ENCODE measurements at places on chromosomes 13 and 19. TPM values are rescaled to one million over a fixed set of nuclear protein-coding genes. Genes with fewer than 3 reads are reported as not detected.

The DOCK6 gene
- 7.9 TPM for total RNA-seq

- no peak for DNase-seq
Measured at GRCh38 chr19:46798713-46799112, 10.3 kb upstream of the SLC1A5 start.

DNA sequence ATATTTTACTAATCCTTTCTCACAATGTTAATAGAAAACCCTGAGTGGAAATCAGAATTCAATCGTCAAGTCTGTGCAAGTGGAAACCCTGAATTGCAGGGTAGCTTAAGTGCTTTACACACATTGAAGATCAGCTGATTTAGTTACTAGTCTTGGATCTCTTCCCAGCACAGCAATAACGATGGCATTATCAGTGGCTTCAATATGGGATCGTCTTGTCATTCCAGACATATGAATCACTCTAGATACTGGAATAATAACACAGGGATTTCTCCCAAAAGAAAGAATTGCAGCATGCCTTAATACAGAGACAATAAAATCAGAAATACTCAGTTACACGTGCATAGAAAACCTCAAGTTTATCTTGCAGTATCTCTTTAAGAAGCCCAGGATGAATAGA is 12.6 kb upstream of the METTL21C start:
- DNase-seq: no peak

- DNase-seq: no peak
Measured at GRCh38 chr13:28012896-28013295, 24.4 kb upstream of the URAD start.

- no peak for DNase-seq
Measured at GRCh38 chr13:45704211-45704739, 2.2 kb downstream of the CBY2 start.

DNA sequence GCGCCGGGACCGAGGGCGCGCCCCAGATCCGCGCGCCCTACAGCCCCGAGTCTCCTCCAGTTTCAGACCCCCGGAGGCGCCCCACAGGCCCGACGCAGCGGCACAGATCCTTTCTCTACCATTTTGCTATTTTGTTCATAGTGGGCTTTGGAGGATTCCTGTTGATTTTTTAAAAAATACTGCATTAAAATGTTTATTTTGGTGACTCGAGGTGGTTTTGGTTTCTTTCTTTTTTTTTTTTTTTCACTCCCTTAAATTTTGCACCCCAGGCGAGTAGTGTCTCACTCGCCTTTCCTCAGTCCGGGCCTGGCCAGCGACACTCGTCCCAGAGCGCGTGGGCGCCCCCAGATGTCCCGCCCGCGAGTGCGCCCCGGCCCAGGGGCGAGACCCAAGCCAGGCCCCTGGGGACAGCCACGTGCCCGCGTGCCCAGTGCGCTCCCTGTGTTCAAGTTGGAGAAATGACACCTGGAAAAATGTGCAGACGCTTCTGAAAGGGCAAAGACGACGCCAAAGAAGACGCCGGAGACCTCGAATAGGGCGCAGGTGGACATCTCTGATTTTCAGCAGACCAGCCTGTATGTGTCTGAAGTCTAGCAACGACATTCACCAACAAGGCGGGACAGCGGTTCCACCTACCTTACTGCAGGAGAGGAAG is 471 bp upstream of the INSR start:
- DNase-seq: peak; percentile 38

DNA sequence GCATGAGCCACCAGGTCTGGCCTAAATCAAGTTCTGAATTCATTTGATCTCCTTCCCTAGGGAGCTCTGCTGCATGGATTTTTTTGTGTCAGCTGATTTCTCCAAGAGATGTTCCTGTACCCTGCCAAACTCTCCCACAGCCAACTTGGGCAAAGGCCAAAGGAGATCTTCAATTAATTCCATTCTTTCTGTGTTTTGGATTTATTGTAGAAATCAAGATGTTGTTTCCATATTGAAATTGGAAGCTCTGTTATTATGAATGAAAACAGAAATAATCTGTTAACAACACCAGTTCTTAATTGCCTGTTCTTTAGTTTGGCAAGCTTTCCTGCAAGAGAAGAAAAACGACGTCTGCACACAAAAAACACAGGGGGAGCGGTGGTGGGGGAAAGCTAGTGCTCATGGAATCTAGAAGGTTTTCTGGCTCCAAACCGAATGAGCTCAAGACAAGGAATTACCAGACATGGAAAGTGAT is 86.5 kb upstream of the ABCC4 start:
- DNase-seq: no peak

GRCh38 chr19:49110567-49110966 is 3.6 kb upstream of the LIN7B start:
- no peak for DNase-seq

GRCh38 chr19:33713194-33713593 is 83.5 kb upstream of the KCTD15 start:
- no peak for DNase-seq

The CFD gene
- total RNA-seq: 0.60 TPM

The GFY gene
- not detected for total RNA-seq

The ZNF253 gene
- 10.8 TPM for total RNA-seq

GRCh38 chr13:109734002-109734785 is 52.2 kb downstream of the IRS2 start:
- no peak for DNase-seq

The PEAK3 gene
- total RNA-seq: not detected

The COG6 gene
- total RNA-seq: 25.5 TPM

The ACTN4 gene
- total RNA-seq: 189 TPM

The KCTD15 gene
- total RNA-seq: 8.8 TPM

The IGFL1 gene
- not detected for total RNA-seq

The SYNGR4 gene
- total RNA-seq: 0.38 TPM

- no peak for DNase-seq
Measured at GRCh38 chr13:22091222-22091970, 420.5 kb downstream of the FGF9 start.

The NTF4 gene
- not detected for total RNA-seq

The KRTDAP gene
- not detected for total RNA-seq

DNA sequence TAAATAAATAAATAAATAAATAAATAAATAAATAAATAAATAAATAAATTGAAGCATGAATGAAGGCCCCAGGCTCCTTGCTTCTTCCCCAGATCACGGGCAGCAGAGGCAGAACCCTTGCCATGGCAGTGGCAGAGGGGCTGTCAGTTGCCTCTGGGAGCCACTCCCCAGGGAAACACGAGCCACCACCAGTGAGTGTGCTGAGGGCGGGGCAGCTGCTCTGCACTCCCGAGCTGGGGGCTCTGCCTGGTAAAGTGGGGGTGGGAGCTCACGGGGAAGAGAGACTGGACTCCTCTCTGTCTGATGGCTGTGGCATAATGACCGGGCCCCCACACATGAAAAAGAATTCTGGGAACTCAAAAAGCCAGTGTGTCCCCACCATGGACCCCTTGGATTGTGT is 7.8 kb downstream of the FCAR start:
- DNase-seq: no peak

DNA sequence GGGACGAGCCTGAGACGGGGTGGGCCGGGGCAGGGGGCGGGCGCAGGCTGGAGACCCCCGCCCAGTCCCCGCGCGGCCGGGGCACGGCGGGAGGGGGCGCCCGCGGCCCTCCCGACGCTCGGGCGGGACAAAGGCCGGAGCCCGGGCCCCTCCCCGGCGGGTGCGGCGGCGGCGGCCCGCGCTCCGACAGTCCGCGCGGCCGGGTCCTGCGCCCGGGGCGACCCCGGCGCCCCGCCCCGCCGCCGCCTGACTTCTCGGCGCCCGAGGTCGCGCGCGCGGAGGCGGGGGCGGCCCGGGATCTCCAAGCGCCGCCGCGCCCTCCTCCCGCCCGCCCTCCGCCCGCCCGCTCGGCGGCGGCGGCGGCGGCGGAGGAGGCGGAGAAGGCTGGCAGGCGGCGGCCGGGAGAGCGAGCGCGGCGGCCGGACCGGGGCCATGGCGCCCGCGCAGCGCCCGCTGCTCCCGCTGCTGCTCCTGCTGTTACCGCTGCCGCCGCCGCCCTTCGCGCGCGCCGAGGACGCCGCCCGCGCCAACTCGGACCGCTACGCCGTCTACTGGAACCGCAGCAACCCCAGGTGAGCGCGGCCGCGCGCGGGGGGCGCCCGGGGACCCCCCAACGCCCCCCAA is at the start of gene EFNA2:
Gene EFNA2, plus strand, starts transcription at position 137 of the 624 bp plus-strand sequence. Its CDS starts 296 bp downstream, at position 433.
- no peak for DNase-seq

DNA sequence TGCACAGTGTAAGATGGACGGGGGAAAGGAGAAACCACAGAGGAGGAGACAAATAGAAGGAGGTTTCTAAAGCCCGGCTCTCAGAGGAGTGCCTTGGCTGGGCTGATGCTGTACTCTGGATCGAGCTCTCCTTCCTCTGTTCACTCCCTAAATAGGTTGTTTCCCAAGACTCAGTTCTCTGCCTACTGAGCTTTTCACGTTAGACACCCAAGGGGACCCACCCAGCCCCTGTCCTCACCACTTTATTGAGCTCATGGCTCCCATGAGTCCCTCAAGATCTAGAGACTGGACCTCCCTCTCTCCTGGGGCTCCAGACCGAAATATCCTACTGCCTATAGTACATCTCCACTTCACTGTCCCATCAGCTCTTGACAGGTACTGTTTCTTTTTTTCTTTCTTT is 38.1 kb upstream of the GPR183 start:
- no peak for DNase-seq

The SHC2 gene
- total RNA-seq: 0.25 TPM

GRCh38 chr13:82220641-82221040 is 1661.6 kb downstream of the SLITRK1 start:
- no peak for DNase-seq

GRCh38 chr19:1217366-1217765 is 11.8 kb downstream of the STK11 start:
- DNase-seq: no peak

DNA sequence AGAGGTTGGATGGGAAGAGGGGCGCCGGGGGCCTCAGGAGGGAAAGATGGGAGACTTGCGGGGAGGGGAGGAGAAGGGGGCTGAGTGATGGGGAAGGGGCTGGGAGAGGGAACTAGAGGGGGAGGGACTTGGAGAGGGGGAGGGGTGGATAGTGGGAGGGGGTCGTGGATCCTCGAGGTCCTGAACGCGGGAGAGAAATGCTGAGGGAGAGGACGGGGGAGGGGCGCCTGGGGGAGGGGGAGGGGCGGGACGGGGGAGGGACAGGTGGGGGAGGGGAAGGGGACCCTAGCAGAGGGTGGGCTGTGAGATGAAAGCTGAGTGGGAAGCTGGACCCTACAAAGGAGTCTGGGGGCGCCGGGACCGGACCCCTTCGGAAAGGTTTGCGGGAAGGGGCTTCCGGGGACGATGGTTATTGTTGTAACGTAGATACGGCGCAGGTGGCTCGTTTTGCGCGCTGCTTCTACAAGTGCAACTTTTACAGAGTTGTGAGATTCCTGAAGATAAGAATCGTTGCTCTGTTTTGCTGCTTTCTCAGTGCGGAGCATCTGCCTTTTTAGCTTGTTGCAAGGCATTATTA is 418 bp downstream of the ZNF444 start:
- DNase-seq: peak; percentile 52

- no peak for DNase-seq
Measured at GRCh38 chr13:30340331-30341250, 33.2 kb upstream of the KATNAL1 start.

The AKT1S1 gene
- total RNA-seq: 17.5 TPM

The ZNF850 gene
- 10.6 TPM for total RNA-seq

- no peak for DNase-seq
Measured at GRCh38 chr13:96769874-96770273, 224.4 kb downstream of the OXGR1 start.

The ZNF470 gene
- total RNA-seq: 6.7 TPM

DNA sequence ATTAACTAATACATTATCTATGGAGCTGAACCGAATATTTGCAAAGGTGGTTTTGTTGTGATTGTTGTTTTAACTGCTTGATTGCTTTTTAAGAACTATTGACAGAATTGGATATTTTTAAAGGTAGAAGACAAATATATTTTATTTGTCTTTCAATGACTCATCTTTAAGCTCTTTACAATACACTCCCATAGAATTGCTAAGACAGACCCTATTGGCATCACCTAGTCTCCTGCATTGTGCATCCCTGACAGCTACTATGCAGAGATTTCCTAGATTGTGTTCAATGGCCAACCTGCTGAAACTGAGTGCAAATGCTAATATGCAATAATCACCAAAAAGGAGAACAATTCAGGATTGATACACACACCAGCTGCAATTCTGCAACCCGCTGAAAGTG is 19.7 kb upstream of the SCEL start:
- DNase-seq: no peak

GRCh38 chr19:18742838-18743783 is 48.0 kb downstream of the COMP start:
- DNase-seq: no peak

- no peak for DNase-seq
Measured at GRCh38 chr13:50711131-50711815, 132.2 kb downstream of the DLEU7 start.

DNA sequence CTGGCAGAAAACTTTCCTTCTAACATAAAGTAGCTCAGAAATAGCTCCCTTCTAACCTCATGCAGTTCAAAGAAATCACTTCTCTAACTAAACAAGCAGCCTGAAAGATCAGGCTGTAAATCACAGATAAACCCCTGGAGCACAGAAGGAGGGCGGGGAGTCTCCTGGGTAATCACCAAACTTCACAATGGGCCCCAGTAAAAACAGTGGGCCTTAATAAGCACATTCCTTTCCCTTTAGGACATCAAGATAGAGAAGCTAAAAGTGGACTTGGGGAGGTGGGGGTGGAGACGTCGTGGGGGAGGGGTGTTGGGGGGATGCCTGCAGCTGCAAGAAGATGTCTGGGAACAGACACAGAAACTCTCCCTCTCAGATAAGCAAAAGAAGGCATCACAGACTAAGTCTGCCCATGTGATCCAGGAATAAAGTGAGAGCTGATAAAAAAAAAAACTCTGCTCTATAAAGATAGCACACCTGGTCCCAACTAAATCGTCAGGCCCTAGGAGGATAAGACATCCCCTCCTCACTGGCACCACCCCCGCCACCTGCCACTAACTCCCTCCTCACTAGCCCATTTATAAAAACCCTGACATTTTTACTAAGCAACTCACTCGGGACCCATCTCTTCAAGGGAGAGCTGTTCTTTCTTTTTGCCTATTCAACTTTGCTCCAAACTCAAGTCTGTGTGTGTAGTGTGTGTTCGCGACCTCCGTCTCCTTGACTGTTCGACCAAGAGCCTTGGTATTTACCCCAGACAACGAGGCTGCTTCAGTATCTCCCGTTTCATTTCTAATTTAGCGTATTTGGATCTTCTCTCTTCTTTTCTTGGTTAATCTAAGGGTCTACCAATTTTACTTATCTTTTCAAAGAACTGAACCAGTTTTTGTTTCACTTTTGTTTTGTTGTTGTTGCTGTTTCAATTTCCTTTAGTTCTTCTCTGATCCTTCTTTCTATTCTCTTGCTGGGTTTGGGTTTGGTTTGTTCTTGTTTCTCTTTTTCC is 31.7 kb downstream of the DNAJC15 start:
- peak; percentile 23 for DNase-seq

DNA sequence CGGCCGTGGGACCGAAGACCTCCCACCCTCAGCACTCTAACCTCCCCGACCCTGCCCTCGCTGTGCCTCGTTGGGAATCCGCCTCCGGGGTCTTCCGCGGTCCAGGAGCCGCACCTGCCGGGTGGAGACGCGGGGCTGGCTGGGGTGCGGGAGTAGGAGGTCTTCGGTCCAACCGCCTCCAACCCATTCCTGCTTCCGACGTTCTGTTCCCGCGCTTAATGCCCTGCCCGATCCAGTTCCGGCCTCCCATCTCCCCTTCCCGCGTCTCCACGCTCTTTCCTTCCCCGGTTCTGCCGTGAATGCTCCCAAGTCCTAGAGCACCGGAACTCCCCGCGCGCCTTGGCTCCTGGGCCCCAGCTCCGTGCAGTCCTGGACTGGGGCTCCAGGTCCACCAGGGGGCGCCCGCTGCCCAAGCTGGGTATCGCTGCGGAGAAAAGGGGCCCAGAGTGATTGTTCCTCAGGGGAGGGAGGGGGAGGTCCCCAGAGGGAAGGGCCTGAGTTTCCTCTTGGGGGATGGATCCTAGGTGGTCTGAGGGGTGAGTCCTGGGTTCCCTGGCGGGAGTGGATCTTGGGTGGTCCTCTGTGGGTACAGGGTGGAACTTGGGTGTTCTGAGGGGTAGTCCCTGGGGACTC is 14.1 kb upstream of the TNFSF9 start:
- peak; percentile 95 for DNase-seq
